ENCODE measurements at places on chromosomes 1 and 21.

DNA sequence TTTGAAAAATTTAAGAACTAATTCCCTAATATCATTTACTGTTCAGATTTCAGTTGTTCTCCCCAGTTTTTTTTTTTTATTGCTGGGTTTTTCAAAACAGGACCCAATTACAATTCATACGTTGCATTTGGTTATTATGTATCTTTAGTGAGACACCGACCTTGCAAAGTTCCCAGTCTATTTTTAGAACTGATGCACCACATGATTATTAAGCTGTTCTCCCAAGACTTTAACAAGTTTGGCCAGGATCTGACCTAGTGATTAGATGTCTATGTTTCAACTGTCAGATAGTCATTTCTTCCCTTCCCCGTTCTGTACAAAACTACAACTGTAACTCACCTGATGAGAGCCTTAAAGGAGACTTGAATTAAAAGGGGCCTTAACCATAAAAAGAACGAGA is 7.9 kb downstream of the UBE2T start:
- DNase-seq, result no peak

DNA sequence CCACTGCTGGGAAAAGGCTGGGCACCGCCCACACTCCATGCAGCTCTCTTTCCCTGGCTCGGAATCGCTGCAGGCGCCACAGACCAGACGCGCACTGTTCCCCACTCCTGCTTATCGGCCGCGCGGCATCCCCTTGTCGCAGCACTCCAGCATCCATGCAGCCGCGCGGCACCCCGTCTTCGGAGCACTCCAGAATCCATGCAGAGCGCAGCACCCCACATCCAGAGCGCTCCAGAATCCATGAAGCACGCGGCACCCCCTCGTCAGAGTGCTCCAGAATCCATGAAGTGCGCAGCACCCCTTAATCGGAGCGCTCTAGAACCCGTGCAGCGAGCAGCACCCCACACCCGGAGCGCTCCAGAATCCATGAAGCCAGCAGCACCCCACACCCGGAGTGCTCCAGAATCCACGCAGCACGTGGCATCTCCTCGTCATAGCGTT is 9.5 kb downstream of the TFF3 start:
- DNase-seq, result no peak

GRCh38 chr1:93672477-93673162 is 9.0 kb downstream of the BCAR3 start:
- DNase-seq, result no peak

DNA sequence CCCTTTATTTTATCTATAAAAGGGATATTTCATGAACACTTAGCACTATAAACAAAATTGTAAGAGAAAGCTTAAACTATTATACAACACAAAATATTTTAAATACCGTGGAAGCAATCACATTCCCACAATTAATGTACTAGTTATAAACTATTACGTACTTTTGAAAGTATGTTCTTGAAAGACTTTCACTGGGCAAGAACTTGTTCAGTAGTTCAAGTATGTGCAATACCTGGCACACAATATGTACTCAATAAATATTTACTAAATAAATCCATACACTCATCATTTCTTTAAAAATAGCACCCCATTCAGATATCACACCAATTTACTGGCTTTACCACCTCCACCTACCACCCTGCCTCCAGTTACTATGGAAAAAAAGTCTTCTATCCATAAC is 12.6 kb upstream of the FMO2 start:
- DNase-seq, result no peak

DNA sequence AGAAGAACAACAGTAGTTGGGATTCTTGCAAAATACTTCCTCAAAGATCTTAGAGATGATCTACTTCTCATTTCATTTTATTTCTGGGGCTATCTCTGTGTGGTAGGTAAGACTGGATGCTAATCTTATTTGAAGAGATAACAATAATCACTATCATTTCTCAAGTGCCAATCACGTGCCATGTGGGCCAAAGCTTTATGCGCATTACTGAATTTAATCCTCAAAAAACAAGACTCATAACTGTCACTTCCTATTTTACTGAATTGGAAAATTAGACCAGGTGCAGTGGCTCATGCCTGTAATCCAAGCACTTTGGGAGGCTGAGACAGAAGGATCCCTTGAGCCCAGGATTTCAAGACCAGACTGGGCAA is 121.7 kb downstream of the KCNN3 start:
- no peak for DNase-seq

GRCh38 chr1:245322673-245323072 is 167.9 kb downstream of the KIF26B start:
- no peak for DNase-seq

Measured in Karpas-422 (cell line).